ENCODE measurements at places on chromosomes 1 and 21.

DNA sequence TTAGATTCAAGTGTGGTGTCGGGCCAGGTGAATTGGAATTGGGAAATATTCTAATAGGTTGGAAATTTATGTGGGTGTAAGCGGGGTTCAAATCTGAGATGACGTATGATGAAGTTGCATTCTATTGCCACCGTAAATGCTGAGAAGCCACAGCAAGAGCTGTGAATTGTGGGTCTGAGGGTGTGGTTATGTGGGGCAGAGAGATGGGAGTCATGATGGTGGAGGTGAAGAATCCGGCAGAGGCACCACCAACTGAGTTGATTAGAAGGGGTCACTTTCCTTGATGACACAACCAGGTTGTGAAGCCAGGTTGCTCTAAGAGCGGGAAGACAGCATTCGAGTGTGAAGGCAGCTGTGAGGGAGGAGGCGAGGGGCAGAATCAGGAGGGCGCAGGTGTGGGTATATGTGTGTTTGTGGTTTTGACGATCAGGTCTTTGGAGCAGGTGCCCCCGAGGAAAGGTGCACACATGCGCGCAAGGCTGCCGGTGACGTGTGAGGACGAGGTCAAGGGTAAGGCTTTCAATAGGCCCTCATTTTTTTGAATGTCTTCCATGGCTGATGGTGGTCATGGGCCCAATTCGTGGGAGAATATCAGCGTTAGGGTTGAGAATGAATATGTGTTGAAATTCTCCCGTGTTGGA is 18.7 kb downstream of the LRRC3 start:
- DNase-seq: no peak

- DNase-seq: peak; percentile 36
Measured at GRCh38 chr1:12275370-12275769, 45.5 kb downstream of the VPS13D start.

GRCh38 chr1:226686440-226687425 is 52.3 kb downstream of the ITPKB start:
- no peak for DNase-seq

DNA sequence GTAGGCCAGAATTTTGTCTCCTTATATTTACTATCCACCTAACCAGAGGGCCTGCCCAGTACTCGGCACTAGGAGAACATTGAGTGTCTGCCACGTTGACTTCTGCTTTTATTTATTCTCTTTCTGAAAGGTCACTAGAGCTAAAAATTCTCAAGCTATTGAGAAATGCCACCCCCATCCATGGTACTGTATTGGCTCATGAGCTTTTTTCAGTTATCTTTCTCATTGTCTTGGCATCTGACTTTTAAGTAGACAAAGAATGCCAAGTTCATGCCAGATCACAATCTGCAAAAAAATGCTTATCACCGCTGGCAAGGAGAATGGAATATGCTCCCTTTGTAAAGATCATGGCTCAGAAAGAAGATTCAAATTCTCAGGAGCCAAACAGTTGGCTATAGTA is 49.8 kb upstream of the MROH9 start:
- no peak for DNase-seq

DNA sequence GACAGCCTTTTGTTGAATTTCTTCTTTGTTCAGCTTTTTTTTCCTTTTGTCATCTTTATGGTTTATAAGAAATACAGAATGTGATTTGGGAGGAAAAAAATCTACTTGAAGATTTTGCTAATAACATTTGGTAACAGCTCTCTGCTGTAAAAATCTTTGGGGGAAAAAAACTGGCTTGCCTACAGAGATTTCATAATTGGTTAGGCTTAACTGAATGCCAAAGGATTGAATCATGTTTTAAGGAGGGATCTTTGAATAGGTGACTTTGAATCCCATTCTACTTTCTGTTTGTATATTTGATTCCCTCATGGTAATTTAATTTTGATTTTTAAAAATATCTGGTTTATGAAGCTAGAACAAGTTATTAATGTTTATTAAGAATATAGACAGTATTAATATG is 3.2 kb downstream of the BTF3L4 start:
- no peak for DNase-seq

DNA sequence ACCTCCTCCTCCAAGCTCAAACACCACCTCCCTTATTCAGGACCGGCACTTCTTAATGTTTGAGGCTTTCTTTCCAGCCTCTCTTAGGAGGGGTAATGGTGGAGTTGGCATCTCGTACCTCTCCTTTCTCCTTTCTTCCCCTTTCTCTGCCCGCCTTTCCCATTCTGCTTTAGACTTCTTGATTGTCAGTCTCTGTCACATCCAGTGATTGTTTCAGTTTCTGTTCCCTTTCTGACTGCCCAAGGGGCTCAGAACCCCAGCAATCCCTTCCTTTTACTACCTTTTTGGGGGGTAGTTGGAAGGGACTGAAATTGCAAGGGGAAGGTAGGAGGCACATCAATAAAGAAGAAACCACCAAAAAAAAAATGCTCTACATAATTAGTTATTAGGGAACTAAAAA is 5.6 kb downstream of the ELK4 start:
- no peak for DNase-seq

- no peak for DNase-seq
Measured at GRCh38 chr1:43799656-43800635, 92.6 kb downstream of the ST3GAL3 start.

- no peak for DNase-seq
Measured at GRCh38 chr1:209038735-209039134, 544.8 kb upstream of the CAMK1G start.

- DNase-seq: no peak
Measured at GRCh38 chr1:180123463-180123936, 31.2 kb upstream of the QSOX1 start.

DNA sequence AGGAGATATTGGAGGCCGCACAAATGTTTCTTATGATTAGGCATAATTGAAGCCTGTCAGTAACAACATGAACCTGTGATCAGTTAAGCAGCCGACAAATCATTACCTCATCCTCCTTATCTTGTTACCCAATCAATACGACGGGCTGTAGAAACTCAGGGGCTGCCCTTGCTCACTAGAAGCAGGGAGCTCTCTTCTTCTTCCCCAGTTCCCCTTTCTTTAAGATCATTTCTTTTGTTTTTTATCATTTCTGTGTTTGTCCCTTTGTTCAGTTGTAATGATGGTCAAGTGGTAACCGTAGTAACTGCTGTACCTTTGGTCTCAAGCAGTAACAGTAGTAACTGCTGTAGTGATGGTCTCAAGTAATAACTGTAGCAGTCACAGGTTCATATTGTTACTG is 13.8 kb upstream of the FCGR2A start:
- DNase-seq: no peak

GRCh38 chr1:236240675-236241074 is 41.1 kb downstream of the ERO1B start:
- DNase-seq: no peak

GRCh38 chr1:169108863-169109560 is 2.5 kb downstream of the ATP1B1 start:
- DNase-seq: peak; percentile 45

GRCh38 chr1:208239473-208240381 is 4.5 kb downstream of the PLXNA2 start:
- no peak for DNase-seq

GRCh38 chr21:33421713-33422393 is 18.6 kb downstream of the IFNGR2 start:
- DNase-seq: no peak

DNA sequence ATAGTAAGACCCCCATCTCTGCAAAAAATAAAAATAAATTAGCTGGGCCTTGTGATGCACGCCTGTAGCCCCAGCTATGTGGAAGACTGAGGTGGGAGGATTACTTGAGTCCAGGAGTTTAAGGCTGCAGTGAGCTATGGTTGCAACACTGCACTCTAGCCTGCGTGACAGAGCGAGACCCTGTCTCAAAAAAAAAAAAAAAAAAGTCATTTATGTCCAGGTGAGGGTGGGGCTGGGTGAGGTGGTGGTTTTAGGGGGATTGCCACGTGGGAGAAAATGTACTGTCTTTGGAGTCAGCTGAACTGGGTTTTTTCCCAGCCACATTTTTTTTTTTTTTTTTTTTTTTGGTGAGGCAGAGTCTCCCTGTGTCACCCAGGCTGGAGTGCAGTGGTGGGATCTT is 6.7 kb downstream of the PIK3CD start:
- no peak for DNase-seq

DNA sequence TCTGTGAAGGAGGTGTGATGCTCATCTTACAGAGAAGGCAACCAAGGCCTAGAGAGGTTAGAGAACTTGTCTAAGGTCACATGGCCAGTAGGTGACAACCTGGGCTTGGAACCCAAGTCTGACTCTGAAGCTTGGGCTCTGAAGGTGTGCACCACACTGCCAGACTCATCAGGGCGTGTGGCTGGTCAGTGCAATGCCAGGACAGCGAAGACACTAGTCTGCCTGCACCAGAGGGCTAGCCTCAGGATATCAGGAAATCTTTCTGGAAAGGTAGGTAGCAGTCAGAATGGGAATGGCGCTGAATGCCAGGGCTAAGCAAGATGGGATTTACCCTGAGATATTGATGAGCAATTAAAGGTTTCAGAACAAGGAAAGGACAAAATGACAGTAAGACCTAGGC is 34.9 kb downstream of the ELK4 start:
- no peak for DNase-seq

DNA sequence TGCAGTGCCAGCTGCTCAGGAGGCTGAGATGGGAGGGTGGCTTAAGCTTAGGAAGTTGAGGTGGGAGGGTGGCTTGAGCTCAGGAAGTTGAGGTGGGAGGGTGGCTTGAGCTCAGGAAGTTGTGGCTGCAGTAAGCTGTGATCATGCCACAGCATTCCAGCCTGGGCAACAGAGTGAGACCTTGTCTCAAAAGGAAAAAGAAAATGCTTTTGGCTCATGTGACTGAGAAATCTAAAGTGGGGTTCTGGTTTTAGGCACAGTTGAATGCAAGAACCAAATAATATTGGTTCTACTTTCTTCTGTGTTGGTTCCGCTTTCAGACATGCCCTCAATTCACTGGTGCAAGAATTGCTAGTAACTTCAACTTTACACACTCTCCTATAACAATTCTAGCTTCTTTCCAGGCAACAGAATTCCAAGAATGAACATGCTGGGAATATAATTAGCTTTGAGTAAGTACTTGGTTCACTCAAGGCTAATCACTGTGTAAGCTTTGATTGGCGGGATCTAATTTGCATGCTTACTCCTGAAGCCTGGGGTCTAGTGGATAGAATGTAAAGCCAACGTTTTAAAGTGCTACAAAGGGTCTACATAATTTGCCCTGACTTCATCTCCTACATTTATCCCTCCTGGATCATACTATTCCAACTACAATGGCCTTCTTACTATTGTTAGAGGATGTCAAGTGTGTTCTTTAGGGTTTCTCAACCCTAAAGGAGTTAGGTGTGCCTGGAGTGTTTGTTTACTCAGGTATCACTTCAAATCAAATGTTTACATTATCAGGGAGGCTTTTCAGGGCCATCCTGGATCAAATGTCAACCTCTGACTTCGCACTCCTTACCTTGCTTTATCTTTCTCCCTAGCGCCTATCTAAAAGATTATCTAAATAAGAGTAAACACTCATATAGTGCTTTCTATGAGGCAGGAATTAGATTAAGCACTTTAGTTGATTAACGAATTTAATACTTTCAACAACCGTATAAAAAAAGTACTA is 115.1 kb downstream of the SLC16A1 start:
- peak; percentile 47 for DNase-seq

DNA sequence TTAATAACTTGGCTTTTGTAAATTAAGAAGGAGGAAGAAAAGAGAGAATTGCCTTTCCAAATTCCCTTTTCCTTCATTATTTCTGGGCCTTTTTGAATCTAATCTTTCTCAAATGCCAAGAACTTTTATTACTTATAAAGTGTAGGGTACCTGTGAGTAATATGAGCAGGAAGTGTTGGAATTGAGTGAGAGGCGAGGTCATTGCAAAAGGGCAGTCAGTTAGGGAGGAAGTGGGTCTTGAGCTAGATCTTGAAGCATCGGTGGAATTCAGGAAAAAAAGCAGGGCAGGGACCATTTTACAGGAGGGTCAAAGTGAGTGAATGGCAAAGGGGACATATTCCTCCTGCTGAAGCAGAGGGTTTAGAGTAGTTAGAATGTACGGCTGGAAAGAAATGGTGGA is 23.4 kb downstream of the DDI2 start:
- DNase-seq: no peak

DNA sequence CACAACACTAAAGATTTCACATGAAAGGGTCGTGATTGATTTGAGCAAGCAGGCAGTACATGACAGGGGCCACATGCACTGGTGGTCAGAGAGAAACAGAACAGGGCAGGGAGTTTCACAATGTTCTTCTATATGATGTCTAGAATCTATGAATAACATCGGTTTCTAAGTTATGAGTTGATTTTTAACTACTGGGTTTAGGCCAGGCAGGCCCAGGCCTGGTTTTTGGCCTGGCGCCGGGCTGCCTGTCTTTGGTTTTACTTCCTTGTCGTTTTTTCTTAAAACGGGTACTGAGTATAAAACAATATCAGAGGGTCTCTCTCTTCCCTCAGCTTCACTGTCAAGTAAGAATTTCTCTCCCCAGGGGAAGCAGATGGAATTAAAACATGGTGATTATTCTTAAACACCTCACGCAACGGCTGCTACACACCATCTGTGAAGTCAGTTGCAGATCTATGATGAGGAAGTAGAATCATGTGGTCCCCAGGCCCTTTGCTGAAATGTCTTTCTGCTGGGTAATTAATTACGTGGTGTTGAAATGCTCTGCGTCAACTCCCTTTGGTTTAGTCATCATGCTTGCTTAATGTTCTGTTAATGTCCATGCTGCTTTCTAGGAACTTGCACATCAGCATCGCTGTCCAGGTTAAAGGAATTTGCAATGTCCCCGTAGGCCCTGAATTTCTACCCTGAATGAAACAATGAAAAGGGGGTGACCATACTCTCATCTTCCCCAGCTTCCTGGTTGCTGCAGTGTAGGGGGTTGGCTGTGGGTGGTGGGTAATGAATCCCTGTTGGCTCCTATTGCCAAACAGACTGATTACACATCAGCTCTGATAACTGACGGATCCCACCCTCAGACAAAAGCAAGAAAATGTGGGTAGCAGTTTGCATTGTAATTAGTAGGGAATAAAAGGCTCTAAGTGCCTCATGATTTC is 70.3 kb downstream of the SERINC2 start:
- DNase-seq: peak; percentile 59

GRCh38 chr1:177053648-177054047 is 110.9 kb downstream of the ASTN1 start:
- no peak for DNase-seq

- no peak for DNase-seq
Measured at GRCh38 chr1:156865865-156866248, 5.2 kb downstream of the NTRK1 start.

- DNase-seq: no peak
Measured at GRCh38 chr1:212762234-212762633, 29.3 kb downstream of the NSL1 start.

DNA sequence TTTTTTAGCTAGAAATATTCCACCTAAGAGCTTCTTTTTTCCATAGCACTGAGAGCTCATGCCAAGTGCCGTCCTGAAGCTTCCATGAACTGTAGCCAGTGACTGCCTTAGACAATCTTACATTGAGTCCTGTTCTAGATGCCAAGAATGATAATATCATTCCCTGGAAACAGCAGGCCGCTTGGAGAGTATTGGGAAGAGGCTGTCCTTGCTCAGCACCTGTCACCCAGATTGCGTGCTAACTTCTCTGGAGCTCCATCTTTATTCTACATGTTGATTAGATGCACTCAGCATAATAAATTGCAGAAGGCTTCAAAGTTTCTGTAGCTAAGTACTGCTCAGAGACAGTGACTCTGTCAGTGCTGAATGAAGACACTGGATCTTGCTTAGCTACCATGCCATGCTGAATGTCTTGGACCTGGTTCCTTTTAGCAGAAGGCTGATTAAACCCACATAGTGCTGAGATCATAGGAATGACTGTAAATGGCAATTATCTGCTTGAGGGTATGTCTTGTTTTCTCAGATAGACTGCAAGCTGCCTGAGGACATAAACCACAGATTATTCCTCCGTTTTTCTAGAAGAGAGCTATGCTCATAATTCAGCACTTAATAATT is 83.1 kb upstream of the IRF2BP2 start:
- no peak for DNase-seq
